SW480 (cell line): ENCODE measurements at places on chromosomes 7 and 10.

GRCh38 chr7:140027858-140028257, 34.9 kb downstream of the PARP12 start:
- no peak for DNase-seq

DNA sequence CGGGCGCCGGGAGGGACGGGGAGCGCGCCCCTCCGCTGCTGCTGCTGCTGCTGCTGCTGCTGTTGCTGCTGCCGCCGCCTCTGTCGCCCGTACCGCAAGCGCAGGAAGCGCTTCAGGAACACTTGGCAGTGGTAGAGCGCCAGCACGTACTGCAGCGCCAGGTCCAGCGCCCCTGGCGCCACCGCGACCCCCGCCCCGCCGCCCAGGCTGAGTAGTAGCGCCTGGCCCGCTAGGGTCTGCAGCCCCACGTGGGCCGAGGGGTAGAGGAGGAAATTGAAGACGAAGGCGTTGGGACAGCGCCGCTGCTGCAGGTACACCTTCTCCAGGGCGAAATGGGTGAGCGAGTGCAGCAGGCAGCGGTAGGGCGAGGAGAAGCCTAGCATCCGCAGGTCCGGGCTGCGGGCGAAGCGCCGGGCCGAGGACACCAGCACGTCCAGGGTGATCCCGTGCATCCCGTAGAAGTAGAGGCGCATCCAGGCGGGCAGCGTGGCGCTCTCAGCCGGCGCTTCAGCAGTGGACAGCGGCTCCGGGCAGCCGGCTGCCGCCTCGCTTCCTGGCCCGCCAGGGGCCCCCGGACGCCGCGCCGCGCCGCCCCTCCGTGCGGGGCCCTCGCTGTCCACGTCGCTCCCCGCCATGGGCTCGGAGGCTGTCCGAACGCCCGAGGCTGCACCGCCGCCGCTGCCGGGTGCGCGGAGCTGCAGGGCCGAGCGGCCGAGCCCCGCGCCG, at the start of gene TMEM229A:
Gene TMEM229A (minus strand): TSS at position 699 of the 726 bp plus-strand sequence. CDS start 64 bp downstream, at position 635.
- DNase-seq: peak; percentile 49

GRCh38 chr7:55212838-55213237, 152.3 kb upstream of the LANCL2 start:
- DNase-seq: no peak

DNA sequence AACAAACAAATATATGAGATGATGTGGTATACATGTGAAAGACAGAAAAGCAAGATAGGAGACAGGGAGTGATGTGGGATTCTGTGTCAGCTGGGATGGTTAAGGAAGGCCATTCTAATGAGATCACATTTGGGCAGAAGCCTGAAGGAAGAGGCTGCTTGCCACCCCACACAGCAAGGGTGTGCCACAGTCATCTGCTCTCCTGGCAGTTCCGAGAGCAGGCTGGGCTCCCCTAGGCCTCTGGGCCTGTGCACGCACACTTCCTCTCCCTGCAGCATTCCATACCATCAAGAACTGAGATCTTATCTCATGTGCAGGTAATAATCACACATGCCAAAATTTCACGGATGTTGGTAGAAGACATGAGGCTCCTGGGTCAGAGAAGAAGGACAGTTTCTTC, 43.1 kb downstream of the SYPL1 start:
- no peak for DNase-seq

- DNase-seq: peak; percentile 52
Measured at GRCh38 chr7:107559864-107560263, 3.9 kb downstream of the COG5 start.

GRCh38 chr7:34034728-34035127, 129.4 kb downstream of the BMPER start:
- no peak for DNase-seq

DNA sequence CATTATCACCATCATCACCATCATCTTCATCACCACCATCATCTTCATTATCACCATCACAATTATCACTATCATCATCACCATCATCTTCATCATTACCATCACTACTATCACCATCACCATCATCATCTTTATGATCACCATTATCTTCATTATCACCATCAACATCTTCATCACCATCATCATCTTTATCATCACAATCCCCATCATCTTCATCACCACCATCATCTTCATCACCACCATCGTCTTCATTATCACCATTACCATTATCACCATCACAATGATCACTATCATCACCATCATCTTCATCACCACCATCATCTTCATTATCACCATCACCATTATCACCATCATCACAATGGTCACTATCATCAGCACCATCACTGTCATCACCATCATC, 621.1 kb downstream of the PTPRN2 start:
- DNase-seq: no peak

- peak; percentile 89 for DNase-seq
Measured at GRCh38 chr7:74311305-74311744, 22.1 kb downstream of the CLIP2 start.

- DNase-seq: peak; percentile 33
Measured at GRCh38 chr7:55690-56248, 136.6 kb upstream of the FAM20C start.

DNA sequence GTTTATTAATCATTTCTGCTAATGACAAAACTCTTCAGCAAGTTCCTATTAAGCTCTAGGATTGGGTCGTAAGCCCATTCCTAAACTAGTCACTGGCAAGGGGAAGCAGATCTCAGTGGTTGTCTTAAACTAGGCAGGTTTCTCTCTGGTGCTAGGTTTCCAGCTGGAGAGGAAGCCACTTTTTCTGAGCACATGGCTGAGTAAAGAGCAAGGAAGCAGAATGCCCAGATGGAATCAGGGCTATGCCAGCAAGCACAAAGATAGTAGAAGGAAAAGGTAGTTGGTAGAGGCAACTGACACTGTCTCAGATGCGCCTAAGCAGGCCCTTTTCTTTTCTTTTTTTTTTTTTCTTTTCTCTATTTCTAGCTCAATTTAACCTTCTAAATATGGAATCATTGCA, 224.9 kb downstream of the EXOC4 start:
- DNase-seq: no peak

- DNase-seq: no peak
Measured at GRCh38 chr7:81573128-81573527, 196.7 kb downstream of the HGF start.

GRCh38 chr10:93272884-93273675, 199.4 kb downstream of the CYP26A1 start:
- DNase-seq: no peak
